ENCODE measurements at places on chromosomes 3 and 15.

DNA sequence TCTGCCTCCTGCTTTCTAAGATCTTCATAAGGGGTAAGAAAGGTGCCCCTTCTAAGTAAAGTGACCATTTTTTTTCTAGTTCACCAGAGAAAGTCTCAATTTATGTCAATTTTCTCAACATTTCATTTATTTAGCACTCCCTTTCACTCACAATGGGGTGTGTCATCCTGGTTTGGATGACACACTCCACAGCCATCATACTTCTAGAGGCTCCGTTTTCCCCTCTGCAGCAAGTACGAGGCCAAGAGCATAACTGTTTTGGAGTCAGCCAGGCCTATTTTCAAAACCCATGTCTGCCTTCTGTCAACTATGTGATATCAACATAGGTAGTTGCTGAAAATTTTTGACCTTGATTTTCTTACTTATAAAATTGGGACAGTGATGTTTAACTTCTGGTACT is 703.2 kb downstream of the NLGN1 start:
- DNase-seq = no peak

DNA sequence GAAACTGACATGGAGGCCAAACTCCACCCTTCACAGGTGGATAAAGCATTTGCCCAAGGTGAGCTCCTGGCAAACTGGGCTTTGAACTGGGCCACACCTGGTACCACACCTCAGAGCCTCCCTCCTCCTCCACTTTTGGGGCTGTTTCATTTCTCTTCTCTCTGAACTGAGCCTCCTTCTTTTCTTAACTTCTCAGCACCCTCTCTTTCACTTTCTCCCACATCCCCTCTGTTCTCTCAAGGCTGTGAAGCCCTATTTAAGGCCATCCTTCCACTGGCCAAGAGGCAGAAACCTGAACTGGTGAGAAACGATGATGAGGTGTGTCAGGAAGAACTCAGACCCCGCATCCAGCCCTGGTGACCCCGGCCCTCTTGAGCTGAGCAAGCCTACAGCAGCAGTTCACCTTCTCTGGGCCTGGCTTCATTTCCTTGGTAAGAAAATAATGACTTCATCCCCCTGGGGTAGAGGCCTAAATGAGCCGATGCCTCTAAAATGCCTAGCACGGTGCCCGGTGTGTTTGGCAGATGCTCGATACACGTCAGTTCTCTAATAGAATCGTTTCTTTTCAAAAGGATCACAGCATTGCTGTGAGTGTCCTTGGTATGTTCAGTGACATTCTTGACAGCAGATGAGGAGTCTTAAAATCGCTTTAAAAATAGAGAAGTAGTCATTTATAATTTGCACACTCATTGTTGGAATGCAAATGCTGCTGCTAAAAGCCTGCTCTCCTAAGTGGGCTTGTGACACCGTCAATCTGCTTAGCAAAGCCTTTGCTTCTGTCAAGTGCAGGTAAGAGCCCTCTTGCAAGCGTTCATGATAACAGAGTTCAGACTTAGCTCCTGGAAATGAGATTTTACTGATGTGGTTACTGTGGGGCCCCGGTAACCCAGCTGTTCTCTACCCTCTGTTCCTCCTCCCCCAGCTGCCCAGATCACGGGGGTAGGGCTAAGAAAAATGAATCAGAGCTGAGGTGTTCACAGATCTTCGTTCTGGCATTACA is 97.7 kb upstream of the ATP2B2 start:
- no peak for DNase-seq

GRCh38 chr3:119976214-119976613 is 118.0 kb downstream of the GSK3B start:
- no peak for DNase-seq

- no peak for DNase-seq
Measured at GRCh38 chr3:111712294-111713167, 117.4 kb upstream of the ZBED2 start.

DNA sequence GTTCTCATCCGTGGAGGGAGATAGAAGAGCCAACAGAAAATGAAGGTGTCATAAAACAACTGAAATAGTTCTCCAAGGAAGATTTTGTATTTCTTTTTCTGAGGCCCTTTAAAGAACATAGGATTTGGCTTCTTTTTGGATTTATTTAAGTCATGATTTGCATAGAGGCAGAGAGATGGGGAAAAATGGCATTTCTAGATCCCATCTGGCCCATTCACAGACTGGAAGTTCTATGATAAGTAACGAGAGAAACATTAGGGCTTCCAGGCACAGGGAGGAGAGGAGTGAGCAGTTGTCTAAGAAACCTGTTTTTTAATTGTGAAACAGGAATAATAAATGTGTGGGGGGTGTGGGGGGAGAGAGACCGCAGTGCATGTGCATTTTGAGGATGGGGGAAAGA is 285.8 kb upstream of the LMCD1 start:
- no peak for DNase-seq

GRCh38 chr3:195873971-195874370 is 34.4 kb downstream of the TNK2 start:
- DNase-seq = no peak

- DNase-seq = no peak
Measured at GRCh38 chr15:87193481-87193880, 1063.1 kb downstream of the NTRK3 start.

DNA sequence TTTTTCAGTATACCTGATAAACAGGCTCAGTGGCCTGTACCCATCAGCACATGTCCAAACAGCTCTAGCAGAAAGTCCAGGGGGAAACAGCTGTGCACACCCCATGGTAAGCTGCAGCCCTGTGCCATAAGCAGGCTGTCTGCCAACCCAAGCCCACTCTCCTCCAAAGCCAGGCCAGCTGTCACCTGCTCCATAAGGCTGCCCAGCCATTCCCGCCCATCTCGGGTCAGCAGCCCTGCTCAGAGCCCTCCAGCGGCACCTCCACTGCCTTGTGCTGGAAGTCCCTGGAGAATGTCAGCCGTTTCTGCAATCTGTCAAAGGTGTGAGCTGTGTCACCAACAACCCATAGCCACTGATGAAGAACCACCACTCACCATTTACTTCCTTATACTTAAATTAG is 82.0 kb downstream of the NTRK3 start:
- DNase-seq = no peak

DNA sequence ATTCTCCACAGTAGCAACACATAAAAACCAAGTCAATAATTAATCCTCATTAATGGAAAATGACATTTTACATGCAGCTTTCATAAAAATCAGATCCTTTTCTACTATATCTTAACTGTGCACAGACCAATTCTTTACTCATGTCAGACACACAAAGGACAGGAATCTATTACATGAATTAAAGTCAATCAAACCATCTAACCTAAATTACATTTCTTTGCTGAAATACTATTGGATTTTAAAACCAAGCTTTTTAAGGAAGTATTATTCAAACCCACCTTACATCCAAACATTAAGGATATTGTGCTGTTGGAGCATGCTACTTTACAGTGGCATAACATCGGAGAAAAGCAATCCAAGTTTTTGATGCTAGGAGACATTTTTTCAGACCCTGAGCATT is 72.8 kb downstream of the DLG1 start:
- no peak for DNase-seq

DNA sequence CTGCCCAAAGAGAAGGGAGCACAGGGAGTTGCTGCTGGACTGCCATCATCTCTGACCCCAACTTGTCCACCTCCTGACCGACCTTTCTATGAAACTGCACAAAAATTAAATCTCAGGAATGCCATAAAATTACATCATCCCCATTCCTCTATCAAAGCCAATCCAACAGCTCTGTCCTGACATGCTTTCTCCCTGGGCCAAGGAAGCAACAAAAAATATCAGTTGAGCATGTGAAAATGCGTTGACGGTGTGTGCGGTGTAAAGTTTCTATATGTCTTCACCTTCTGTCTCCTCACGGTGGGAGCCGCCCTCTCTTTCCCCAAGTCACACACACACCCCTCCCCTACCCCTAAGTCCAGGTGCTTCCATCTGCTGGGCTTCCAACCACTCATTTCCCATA is 3.6 kb upstream of the ZNF774 start:
- no peak for DNase-seq

DNA sequence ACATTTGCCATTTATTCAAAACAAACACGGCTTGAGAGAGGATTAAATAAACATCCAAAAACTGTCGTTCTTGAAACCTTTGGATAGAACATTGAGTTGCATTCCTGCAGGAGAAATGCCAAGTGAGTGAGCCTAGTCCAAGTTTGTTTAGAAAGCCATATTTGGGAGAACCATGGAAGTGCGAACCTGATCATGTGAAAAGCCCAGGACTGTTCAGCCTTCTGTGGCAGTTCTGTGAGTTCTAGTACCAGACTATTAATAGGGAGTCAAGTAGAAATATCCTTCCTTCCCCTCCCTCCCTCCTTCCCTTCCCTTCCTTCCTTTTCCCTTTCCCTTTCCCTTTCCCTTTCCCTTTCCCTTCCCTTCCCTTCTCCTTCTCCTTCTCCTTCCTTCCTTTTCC is 470.4 kb downstream of the LPP start:
- no peak for DNase-seq

GRCh38 chr15:52421029-52421428 is 107.7 kb downstream of the MYO5A start:
- DNase-seq = no peak

Measured in RWPE2 (cell line).